Activated CD4-positive, alpha-beta T cell treated with anti-CD3 and anti-CD28 coated beads for 24 hours (primary cell): ENCODE measurements at places on chromosomes 11 and 22.

GRCh38 chr11:95717314-95717713 is 72.3 kb downstream of the FAM76B start:
- no peak for DNase-seq

DNA sequence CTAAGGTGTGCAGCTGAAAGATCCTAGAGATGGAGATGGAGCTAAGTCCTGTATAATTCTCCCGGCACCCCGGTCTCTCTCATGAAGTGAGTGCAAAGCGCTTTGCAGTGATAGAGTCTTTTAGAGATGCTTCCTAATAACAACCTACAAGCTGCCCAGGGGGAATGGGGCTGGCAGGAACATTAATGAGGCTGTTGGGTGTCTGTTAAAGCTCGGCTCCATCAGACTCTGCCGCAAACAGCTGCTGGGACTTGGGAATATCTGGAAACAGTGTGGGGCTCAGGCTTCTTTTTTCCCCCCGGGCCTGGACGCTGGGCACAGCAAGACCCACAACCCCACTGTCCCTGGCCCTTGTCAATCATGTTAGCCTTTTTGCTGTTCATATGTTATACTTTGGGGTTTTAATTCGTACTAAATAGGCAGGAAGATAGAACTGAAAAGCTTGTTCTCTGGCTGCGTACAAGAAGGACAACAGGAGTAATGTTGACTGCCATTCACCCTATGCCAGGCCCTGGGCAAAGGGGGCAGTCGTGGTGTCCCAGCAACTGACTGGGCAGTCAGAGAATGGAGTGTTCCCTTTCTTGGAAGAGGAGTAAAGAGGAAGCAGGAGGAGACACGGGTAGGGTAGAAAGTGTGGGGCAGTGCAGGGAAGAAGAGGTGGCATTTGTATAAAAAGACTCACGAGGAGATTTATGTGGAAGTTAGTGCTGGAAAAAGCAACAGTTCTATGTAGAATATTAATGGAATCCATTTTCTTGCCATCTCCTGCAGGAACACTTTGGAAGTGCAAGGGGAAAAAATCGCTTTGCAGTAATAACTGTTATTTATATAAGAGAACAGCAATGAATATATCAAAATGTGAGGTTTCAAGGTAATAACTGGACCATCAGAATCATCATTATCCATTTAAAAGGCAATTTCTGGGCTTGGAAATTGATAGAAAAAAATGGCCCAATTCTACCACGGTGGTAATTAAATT is 232.8 kb downstream of the GRIK4 start:
- no peak for DNase-seq

DNA sequence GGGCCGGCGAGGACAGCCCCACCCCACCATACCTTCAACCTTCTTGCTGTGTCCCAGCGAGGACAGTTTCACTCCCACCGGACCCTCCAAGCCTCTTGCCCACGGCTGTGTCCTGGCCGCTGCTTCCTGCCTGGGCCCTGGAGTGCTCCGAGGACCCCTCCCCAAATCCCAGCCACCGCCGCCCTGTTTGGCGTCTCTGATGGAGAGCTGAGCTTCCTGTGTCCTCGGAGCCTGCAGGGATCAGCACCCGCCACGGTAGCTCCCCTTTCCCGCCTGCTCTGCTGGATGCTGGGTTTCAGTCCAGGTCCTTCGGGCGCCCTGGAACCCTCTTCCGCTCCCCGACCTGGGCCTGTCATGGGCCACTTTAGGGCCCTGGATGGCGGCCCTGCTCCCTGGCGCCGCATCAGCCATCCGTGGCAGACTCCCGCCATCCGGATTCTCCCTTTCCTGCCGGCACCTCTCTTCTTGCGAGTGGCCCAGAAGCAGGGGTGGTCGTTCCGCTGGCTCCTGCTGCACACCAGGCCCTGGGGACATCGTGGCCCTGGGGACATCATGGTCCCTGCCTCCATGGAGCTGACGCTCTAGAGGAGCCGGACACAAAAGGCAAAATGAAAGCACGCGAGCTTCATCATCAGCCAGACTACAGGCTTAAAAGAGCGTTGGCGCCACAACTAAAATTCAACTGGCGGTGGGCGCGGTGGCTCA is 34.3 kb upstream of the GAL start:
- DNase-seq = no peak

GRCh38 chr22:50004918-50005317 is 7.6 kb downstream of the IL17REL start:
- DNase-seq = no peak

GRCh38 chr22:37126383-37126782 is 16.9 kb upstream of the TMPRSS6 start:
- no peak for DNase-seq

DNA sequence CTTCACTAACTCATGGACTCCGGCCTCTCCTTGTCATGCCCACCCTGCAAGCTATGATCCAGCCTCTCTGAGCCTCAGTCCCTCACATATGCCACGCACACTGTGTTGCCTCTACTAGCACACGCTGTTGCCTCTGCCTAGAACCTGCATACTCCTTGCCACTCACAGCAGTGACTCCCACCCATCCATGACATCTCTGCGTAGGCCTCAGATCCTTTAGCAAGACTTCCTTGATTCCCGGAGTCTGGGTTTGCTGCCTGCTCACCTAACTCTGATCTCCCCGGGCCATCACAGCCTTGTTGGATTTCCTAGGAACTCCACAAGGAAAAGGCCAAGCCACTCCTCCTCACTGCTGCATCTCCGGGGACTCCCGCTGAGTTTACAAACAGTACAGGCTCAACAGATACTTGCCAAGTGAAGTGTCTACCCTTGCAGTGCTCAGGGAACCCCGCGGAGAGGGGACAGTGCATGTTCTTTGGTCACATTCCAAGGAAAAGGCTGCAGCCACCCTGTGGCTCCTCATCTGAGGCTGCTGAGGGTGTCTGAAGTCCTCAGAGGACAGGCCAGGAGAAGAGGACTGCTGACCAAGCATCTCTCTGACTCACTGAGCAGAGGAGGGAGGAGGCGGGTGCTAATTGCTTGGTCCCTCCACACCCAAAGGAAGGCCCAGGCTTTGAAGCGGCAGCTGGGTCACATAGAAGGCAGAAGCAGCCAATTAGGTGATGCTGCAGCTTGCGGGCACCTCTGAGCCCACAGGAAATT is 42.4 kb upstream of the NAV2 start:
- no peak for DNase-seq

- no peak for DNase-seq
These were observed 12.2 kb downstream of the RAB3IL1 start for GRCh38 chr11:61905067-61905696.

- no peak for DNase-seq
These were observed 62.8 kb downstream of the AAMDC start for GRCh38 chr11:77883775-77884174.

DNA sequence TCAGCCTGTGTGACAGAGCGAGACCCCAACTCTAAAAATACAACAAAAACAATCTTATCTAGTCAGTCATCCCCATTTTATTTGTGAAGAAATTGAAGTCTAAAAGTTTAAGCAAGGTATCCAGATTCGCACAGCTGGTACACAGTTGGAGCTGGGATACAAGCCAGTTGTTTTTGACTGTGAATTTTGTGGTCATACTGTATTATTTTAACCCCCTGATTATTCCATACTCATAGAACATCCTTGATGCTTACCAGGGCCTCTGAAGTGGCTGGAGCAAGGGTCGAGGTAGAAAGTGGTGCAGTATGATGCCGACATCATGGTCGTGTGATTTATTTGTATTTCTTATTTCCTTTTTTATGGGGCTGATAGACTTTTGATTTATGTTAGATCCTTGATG is 50.0 kb downstream of the BID start:
- DNase-seq = no peak

GRCh38 chr11:132099692-132100091 is 729.3 kb downstream of the NTM start:
- no peak for DNase-seq
